ENCODE measurements at places on chromosomes 4 and X.

DNA sequence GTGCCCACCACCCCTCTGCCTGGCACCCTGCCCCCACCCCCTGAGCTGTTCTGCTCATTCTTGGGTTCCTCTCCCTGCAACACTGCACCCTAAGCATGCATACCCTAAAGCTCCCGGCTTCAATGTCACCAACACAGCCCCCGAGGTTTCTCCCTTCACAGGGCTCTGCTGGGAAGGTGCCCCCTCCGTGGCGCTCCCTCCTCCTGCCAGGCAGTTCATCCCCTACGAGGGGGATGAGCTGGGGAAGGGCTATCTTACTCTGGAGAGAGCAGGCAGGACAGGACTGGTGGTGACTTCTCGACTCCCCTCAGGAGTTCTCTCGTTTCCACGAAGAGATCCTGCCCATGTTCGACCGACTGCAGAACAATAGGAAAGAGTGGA lies 6.5 kb downstream of the ATP5ME start:
- no peak for DNase-seq

- no peak for DNase-seq
These were observed 17.0 kb downstream of the GPAT3 start for GRCh38 chr4:83552924-83553323.

DNA sequence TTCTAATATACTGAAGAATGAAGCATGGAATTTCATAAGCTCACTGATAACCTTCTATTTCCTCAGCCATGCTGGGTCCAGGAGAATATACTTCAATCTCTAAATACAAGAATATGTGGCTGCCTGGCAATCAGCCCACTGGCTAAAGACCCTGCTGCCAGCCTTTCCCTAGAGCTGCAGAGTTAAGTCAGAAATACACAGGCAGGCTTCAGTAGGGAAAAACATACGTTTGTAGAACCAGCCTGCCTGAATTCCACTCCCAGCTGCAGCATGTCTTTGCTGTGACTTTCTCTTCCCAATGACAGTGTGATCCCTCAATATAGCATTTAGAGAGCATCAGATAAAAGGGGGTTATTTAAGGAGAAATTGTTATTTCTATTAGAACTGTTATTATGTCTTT lies 289.1 kb downstream of the PCDH19 start:
- DNase-seq, result no peak

DNA sequence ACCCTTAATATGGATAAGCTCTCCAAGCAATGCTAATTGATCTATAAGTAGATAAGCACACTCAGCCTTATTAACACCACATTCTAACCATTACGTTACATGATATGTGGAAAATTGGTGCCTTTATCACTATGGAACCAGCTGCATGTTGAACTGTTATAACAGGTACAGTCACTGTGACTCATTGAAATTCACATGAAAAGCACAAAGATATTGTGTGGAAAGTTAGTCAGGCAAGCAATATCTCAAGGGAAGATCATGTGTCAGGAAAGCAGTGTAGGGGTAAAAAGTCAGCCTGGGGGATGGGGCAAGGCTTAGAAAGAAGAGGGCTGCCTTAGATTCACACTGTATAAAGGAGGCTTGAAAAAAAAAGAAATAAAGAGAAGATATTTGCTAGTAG lies 313.7 kb upstream of the SMIM31 start:
- DNase-seq, result no peak

DNA sequence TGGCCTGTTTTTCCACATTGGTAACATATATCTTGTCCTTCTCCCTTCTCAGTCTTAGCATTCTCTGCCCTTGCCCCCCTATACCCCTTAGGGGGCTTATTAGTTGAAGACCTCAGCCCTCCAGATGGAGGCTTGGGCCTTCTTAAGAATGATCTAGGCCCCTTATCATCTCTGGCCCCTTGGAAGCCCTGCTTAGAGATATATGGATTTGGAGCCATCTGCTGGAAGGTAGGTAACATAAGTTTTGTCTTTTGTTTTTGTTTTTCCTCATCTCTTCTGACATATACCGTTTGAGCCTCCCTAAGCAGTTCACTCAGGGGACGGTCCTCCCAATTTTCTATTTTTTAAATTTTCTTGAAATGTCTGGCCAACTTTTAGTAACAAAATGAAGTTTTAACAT lies 48.3 kb upstream of the NAP1L2 start:
- DNase-seq, result no peak

GRCh38 chrX:149570668-149571067 lies 16.6 kb downstream of the MAGEA9B start:
- DNase-seq, result no peak

GRCh38 chr4:10694828-10695209 lies 10.3 kb upstream of the CLNK start:
- no peak for DNase-seq

- no peak for DNase-seq
These were observed 32.4 kb upstream of the PDLIM3 start for GRCh38 chr4:185567381-185568376.

DNA sequence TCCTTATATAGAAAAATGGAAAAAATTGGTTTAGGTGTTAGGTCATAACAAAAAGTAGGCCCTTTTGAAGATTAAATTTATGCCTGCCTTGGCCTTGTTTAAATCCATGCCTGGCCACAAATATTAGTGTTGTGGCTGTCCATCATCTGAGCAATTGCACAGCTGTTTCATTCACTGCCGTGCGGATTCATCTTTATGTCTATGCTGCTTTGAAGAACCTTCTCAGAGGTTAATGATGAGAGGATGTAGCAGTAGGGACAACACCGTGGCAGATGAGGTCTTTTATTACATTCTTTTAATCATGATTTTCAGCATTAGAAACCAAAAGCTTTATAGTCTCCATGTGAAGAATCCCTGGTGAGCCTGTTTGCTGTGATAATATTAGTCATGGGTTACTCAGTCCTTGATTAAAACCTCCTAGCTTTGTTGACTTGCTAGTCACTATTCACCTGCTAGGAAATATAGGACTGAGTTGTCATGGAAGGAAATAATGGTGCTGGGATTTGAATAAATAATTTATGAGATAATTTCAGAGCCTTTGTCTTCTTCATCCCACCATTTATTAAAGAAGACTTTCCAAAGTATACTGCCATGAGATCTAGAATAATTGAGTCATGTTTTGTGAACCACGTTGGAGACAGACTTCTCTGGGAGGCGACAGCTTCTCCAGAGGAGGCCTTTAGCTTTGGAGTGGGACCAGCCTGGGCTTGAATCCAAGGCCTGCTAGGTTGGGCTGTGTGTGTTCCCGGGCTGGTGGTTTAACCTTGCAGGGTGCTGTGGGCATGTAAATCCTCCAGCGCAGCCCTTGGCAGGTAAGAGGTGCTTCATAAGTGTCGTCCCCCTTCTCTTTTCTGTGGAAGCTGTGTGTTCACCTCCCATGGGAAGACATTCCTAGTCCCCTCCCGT lies 53.5 kb downstream of the PTTG2 start:
- no peak for DNase-seq

- DNase-seq, result no peak
These were observed 233.0 kb upstream of the SLC7A11 start for GRCh38 chr4:138475116-138475515.

- no peak for DNase-seq
These were observed 25.3 kb downstream of the APBB2 start for GRCh38 chr4:41189076-41189475.

- DNase-seq, result no peak
These were observed 13.8 kb downstream of the CYP4V2 start for GRCh38 chr4:186205156-186205555.

DNA sequence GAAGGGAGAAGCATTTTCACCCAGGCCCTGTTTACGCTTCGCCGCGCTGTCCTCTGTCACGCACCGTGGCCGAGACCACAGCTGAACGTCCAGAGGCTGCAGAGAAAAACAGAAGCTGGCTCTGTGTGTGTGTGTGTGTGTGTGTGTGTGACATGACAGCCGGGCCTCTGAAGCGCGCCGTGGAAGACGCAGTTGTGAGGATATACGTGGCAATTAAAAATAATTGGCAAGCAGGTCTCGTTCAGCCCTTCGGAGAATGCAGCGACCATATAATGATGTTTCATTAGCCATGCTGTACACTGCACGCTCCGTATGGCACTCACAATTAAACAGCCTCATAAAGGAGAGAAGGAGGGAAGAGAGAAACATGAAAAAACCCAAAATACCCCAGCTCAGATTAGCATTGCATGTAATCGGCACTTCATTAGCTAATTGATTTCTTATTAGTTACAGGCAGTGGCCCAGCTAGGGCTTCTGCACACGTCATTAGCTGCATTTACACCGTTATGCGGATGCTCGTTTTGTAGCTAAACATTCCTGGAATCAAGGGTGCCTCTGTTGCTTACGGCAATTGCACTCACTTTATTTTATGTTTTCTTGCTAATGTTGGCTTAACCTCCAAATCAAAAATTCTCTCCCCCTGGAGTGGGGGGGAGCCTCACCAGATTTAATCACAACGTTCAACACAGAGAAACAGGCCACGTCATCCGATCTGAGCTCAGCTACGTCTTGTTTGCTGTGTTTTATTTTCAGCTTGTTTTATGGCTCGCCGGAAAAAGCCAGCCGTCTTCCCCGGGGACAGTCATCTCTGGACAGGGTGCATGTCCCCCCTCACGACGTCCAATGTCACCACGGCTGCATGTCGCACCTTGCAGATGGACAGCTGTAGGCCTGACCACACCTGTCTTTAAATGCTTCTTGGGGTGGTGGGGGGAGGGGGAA lies 74.6 kb upstream of the SHOX start:
- DNase-seq, result no peak

DNA sequence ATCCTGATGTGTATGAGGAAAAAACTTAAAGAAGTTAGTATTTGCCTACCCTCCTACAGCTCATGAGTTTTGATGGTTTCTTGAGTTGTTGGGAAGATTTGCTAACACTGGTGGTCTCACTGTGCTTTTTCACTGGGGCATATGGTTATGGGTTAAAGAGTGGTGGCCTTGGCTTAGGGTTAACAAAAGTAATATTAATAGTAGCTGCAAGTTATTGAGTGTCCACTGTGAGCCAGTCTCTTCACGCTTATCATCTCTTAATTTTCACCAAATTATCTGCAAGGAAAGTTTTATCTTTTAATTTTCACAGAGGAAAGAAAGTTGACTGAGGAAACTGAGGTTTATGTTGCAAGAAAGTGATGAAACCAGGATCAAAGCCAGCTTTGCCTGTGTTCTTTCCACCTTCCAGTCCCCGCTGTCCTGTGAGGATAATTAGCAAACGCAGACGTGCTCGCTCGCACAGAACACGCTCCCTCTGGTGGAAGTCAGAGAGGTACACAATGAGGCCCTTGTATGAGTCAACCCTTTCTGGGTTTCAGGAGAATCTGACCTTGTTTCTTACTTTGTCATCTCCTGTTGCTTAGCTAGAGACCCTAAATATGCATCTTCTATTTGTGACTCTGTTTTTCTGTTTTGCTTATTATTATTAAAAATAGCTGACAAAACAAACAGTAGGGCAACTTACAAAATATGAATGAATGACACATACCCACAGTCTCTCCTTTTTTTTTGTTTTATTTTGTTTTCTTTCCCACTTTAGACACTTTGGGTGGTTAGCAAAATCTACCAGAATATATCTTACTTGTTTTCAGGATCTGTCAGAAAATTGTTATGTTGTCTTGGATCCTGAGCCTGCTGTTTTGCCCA lies 94.3 kb downstream of the DDIT4L start:
- DNase-seq, result peak; percentile 40

DNA sequence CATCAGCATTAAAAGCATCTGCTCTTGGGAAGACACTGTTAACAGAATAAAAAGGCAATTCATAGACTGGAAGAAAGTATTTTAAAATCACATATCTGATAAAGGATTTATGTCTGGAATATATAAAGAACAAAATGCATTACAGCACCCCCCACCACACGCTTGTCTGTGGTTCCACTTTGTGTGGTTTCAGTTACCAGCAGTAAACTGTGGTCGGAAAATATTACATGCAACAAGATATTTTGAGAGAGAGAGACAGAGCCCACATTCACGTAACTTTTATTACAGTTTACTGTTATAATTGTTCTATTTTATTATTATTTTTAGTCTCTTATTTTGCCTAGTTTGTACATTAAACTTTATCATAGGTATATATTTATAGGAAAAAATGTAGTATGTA lies 21.2 kb upstream of the PDE6B start:
- DNase-seq, result no peak

GRCh38 chr4:162457071-162457865 lies 293.5 kb upstream of the FSTL5 start:
- no peak for DNase-seq

GRCh38 chrX:123170546-123170945 lies 13.5 kb upstream of the GRIA3 start:
- DNase-seq, result no peak

GRCh38 chrX:65925592-65925991 lies 114.3 kb downstream of the VSIG4 start:
- DNase-seq, result no peak

GRCh38 chr4:64582492-64582891 lies 173.2 kb upstream of the TECRL start:
- no peak for DNase-seq

DNA sequence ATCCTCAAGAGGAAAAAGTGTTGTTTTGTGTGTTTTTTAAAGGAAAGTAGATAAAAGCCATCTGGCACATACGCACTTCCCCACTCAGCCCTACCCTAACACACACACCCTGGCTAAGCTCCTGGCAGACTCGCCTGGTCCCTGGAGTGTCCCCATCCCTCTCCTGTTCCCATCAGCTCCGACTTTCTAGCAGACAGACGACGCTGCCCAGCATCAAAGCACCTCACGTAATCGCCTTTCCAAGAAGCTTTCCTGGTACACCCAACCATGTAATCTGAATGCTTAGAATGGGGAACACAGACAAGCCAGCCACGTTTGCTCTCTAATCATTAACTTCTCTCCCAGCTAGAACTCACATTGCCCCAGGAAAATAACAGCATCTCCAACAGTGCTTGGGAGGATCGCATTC lies 116.2 kb downstream of the AFAP1 start:
- DNase-seq, result no peak

DNA sequence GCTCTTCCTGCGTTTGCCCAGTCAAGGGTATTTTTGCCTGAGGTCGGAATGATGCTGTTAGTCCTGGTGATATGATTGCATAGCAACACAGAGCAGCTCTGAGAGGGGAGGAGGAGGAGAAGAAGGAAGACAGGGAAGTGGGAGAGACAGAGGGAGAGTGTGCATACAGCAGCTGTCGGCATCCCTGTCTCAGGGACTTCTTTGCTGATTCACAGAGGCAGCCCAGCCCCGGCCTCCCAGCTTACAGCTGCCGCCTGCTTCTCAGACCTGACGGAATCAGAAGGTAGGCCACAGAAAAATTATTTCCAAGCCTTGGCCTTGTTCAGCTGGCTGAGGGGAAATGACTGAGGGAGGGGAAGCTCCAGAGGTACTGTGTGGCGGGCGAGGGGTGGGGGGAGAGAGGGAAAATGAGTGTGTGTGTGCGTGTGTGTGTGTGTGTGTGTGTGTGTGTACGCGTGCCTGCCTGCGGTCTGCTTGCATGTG lies 319 bp downstream of the DRP2 start:
- DNase-seq, result no peak

- no peak for DNase-seq
These were observed 804 bp downstream of the OSTC start for GRCh38 chr4:108651014-108651791.

DNA sequence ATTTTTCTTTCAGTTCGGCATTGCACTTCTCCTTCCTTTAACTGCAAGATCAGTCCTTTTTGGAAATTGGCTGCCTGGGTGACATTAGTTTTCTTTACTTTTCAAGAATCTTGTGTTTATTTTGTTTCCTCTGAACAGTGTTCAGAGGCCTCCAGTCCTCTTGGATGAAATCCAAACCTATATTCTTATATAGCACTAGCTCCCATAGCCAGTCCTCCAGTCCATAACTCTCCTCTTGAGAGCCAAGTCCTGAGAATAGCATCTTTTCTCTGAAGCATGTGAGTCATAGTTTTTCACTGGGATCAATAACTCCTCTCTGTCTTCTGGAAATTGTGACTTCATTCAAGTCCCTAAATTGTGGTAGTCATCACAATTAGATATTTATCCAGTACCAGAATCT lies 357.5 kb downstream of the RAPGEF2 start:
- DNase-seq, result no peak

All from effector CD4-positive, alpha-beta T cell (primary cell).